ENCODE measurements at places on chromosomes 7 and 10. TPM values are rescaled to one million over a fixed set of nuclear protein-coding genes. Genes with fewer than 3 reads are reported as not detected.

The GRK5 gene
- total RNA-seq = 21.8 TPM

The TLX1 gene
- not detected for total RNA-seq

The HOXA13 gene
- not detected for total RNA-seq

The CXCL12 gene
- not detected for total RNA-seq

The ANXA8 gene
- total RNA-seq = 0.19 TPM

The HMX2 gene
- not detected for total RNA-seq

The C7orf57 gene
- 0.40 TPM for total RNA-seq

DNA sequence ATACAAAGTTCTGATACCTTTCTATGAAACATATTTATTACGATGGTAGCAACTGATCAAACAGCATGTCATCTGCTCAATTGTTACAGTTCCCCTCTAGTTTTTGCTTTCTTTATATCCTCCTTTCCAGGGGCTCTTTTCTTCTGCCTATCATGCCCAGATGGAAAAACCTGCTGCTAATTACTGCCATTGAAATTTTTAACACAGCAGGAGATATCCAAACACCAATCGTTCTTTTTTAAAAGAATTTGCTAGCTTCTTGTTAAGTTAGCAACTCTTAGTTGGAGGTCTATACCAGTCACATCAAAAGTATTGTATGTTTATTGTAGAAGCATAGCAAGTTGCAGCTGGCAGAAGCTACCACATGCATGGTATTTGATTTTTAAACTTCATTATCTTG lies 768.5 kb downstream of the NXPH1 start:
- DNase-seq = no peak
- no peaks in the 10 kb centered on the region for H3K4me1 ChIP-seq
- no peaks in the 10 kb centered on the region for H3K27me3 ChIP-seq
- H3K27ac ChIP-seq = no peak overlapping the region

DNA sequence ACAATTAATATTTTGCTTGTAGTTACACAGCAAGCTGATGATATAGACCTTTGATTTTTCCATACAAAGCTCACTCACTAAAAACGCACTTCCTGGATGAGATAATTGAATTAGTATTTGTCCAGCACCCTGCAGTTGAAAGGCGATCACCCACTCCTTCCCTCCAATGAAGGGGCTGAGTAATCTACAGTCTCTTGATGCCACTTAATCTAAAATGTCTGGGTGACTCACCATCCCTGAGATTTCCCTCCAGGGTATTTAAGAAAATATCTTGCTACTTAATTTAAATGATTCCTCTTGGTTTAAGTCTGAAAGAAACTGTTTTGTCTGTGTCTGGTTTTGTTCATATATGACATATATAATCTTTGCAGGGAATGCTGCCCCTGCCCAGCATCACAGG lies 515.3 kb downstream of the GRID1 start:
- no peaks in the 10 kb centered on the region for H3K4me1 ChIP-seq
- H3K27me3 ChIP-seq = no peaks in the 10 kb centered on the region
- no peak overlapping the region for H3K4me3 ChIP-seq
- H3K36me3 ChIP-seq = no peaks in the 10 kb centered on the region
- no peak overlapping the region for H3K27ac ChIP-seq

DNA sequence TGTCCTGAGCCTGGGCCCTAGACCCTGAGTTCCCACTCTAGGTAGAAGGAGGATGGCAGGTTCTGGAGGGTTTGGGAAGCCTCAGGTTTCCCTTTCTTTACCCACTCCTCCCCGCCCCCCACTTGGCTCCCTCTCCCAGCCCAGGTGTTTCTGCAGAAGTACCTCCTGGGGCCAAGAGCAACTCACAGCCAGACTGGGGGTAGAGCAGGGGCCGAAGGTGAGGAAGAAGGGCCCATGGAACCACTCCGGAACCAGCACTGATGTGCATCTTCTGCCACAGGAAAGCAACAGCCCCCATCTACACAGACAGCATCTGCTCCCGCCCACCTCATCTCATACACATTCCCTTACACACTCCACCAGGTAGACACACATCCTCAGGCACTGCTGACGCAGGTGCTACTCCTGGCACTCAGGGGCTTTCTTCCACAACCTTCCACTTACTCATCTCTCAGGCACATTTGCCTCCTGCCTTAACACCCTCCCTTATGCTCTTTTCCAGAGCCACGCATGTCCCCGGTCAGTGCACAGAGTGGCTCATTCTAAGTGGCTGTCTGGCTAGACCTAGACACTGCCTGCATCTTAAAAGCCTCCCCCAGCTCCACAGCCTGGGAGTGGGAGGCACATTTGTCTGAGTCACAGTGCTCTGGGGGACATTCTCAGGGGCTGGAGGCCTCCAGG lies 1.8 kb downstream of the EPHB6 start:
- peak overlapping the region; percentile 34 for H3K4me3 ChIP-seq
- peaks cover 8% of the 10 kb centered on the region for H3K4me1 ChIP-seq
- H3K27me3 ChIP-seq = peaks cover 9% of the 10 kb centered on the region
- no peak overlapping the region for H3K27ac ChIP-seq
- H3K36me3 ChIP-seq = no peaks in the 10 kb centered on the region

DNA sequence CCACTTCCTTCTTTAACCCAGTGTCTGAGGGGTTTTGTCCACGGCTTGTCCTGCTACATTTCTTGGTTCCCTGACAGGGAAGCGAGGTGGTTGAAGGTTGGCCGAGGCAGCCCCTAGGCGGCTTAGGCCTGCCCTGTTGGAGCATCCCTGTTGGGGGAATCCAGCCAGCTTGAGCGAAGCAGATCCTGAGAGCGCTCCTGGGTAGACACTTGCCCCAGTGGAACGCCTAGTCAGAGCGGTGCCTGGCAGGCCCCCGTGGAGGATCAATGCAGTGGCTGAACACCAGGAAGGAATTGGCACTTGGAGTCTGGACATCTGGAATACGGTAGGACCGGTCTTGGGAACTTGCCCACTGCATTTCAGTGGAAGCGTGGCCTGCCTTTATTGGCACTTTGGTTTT lies 32.7 kb upstream of the NRF1 start:
- no peaks in the 10 kb centered on the region for H3K4me1 ChIP-seq
- H3K27me3 ChIP-seq = peaks cover 4% of the 10 kb centered on the region
- H3K36me3 ChIP-seq = no peaks in the 10 kb centered on the region
- H3K27ac ChIP-seq = no peak overlapping the region

- H3K27me3 ChIP-seq = peaks cover 2% of the 10 kb centered on the region
- no peaks in the 10 kb centered on the region for H3K36me3 ChIP-seq
Measured at GRCh38 chr7:137717811-137718271, 128.9 kb downstream of the DGKI start.

- H3K4me3 ChIP-seq = no peak overlapping the region
- no peaks in the 10 kb centered on the region for H3K27me3 ChIP-seq
- H3K4me1 ChIP-seq = no peaks in the 10 kb centered on the region
- no peaks in the 10 kb centered on the region for H3K36me3 ChIP-seq
- no peak overlapping the region for H3K27ac ChIP-seq
- DNase-seq = no peak
Measured at GRCh38 chr7:108972004-108972403, 402.3 kb downstream of the DNAJB9 start.

- DNase-seq = no peak
- no peaks in the 10 kb centered on the region for H3K4me1 ChIP-seq
- peaks cover 16% of the 10 kb centered on the region for H3K27me3 ChIP-seq
- H3K27ac ChIP-seq = no peak overlapping the region
- no peak overlapping the region for H3K4me3 ChIP-seq
Measured at GRCh38 chr10:122307669-122308416, 36.7 kb downstream of the BTBD16 start.

DNA sequence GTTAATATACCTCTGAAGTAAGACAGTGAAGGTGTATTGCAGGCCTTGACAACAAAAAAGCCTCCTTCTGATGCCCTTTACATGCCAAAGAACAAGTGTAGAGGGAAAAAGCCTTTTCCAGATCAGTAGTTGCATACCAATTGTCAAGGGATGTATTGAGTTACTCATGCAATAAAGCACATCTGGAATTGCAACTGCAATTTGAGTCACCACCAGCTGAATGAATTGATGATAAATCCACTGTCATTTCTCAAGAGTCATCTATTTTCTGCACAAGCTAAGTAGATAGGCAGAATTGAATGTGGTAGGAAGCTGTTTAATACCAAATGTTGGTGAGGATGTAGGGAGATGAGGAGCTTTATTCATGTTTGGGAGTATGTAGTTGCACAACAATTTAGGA lies 325.9 kb upstream of the SMIM30 start:
- H3K27ac ChIP-seq = no peak overlapping the region
- no peak overlapping the region for H3K4me3 ChIP-seq
- no peaks in the 10 kb centered on the region for H3K36me3 ChIP-seq
- no peaks in the 10 kb centered on the region for H3K27me3 ChIP-seq

DNA sequence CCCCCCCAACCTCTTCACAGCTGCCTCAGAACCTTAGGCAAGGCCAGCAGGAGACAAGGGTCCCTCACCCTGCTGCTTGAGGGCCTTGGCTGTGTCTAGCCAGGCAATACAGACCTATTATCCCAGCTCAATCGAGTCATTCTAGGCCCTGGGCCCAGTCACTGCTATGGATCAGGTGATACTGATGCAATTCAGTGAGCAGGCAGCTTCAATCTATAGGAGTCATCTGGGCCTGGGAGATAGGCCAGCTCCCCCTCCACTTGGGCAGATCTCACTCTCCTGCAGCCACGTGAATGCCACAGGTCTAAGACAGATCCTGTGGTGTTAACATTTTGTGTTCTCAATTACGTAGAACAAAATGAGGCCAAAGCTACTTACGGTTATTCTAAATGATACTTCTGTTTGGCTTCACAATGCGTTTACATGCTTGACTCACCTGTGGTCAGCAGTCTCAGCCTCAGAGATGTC lies 68.0 kb upstream of the LRRC4 start:
- no peaks in the 10 kb centered on the region for H3K27me3 ChIP-seq
- peaks cover 13% of the 10 kb centered on the region for H3K4me1 ChIP-seq
- DNase-seq = no peak
- peak overlapping the region; percentile 44 for H3K27ac ChIP-seq
- no peak overlapping the region for H3K4me3 ChIP-seq
- H3K36me3 ChIP-seq = peaks cover 9% of the 10 kb centered on the region

DNA sequence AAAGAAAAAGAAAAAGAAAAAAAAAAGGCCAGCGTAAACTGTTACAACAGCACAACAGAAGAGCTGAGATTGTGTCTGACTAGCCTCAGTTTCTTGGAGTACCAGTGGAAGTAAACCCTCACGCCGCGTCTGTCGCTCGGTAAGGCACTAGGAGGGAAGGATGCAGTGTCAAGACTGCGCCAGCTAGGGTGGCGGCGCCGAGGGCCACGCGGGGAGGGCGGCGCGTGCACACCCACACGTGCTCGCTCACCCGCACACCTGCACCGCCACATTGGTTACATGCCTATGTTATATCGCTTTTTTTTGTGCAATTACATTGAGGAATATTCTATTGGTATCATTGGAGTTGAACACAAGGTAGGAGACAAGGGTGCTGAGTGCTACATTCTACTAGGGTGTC lies 48.2 kb downstream of the CLEC2L start:
- DNase-seq = no peak
- peaks cover 2% of the 10 kb centered on the region for H3K36me3 ChIP-seq
- no peak overlapping the region for H3K4me3 ChIP-seq
- no peak overlapping the region for H3K27ac ChIP-seq

DNA sequence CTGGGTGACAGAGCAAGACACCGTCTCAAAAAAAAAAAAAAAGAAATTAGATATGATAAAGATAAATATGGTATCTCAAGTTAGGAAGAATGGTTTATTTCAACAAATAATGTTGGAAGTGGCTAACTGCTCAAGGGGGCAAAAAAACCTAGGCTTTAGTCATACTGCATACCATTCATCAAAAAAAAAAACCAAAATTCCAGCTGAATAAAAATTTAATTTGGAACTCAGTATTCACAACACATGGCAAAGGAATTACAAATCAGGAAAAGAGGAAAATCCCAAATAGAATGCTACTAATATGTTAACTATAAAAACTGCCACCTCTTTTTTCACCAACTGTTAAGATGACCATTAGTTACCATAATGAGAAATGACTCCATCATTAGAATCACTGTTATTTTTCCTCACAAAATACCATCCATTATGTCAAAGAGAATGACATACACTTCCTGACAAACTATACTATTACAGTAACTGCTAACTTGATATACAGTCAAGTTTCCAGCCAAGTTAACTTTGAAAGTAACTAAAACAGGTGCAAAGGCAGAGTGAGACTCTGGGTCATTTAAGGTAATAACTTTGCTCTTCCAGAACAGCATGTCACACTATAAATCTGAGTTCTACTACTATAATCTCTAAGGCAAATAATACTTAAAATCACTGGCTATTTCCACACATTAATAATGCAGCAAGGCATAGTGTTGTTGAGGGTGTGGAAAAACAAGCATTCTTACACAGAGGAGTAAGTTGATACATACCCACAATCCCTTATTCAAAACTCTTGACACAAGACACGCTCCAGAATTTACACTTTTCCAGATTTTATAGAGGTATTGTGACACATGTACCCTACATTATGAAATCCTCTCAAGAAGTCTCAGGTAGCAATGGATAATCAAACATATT lies 10.2 kb downstream of the KBTBD2 start:
- H3K27ac ChIP-seq = no peak overlapping the region
- H3K4me1 ChIP-seq = peaks cover 15% of the 10 kb centered on the region
- H3K27me3 ChIP-seq = no peaks in the 10 kb centered on the region
- no peak for DNase-seq

- no peaks in the 10 kb centered on the region for H3K4me1 ChIP-seq
- no peaks in the 10 kb centered on the region for H3K36me3 ChIP-seq
- no peak overlapping the region for H3K4me3 ChIP-seq
- no peak for DNase-seq
- no peak overlapping the region for H3K27ac ChIP-seq
Measured at GRCh38 chr7:103870664-103871063, 118.8 kb downstream of the RELN start.

GRCh38 chr10:14529351-14529750 lies 198.6 kb upstream of the FRMD4A start:
- peaks cover 59% of the 10 kb centered on the region for H3K4me1 ChIP-seq
- no peak for DNase-seq
- H3K27ac ChIP-seq = no peak overlapping the region
- H3K27me3 ChIP-seq = no peaks in the 10 kb centered on the region
- H3K36me3 ChIP-seq = peaks cover 39% of the 10 kb centered on the region

DNA sequence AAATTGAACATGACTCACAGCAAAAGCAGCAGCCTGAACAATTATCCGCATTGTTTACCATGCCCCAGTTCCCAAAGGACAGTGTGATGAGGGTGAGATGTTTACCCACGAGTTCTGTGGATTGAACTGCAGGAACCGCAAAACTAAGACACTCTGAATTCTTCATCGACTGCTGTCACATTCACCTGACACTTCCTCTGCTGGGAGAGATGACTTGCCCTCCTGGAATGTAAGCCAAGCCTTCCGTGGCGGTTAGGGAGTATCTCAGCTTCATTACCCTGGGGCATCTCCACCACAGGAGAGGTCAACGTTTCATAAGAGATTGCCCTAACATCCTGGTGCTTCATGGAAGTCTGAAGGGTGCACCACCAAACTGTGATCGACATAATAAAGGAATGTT lies 374.6 kb upstream of the ADARB2 start:
- H3K4me3 ChIP-seq = no peak overlapping the region
- no peaks in the 10 kb centered on the region for H3K4me1 ChIP-seq
- H3K27ac ChIP-seq = no peak overlapping the region
- H3K27me3 ChIP-seq = peaks cover 2% of the 10 kb centered on the region
- no peaks in the 10 kb centered on the region for H3K36me3 ChIP-seq
- DNase-seq = no peak

DNA sequence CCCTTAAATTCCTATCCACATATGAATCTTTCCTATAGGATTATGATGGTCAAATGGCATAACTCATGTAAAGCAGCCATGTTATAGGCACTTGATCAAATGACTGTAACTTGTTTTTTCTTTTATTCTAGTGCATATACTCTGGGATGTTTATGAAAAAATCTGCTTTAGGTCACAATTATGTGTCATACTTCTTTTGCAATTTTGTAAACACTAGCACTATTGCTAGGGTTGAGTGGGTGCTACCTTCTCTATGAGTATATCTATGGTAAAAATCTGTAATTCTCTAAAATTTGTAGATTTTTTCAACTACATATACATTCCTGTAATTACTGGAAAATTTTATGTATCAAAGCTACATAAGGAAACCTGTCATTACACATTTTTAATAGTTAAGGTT lies 50.0 kb downstream of the HGF start:
- H3K27ac ChIP-seq = no peak overlapping the region
- no peaks in the 10 kb centered on the region for H3K36me3 ChIP-seq
- H3K4me1 ChIP-seq = no peaks in the 10 kb centered on the region
- H3K4me3 ChIP-seq = no peak overlapping the region

Measured in activated naive CD8-positive, alpha-beta T cell treated with anti-CD3 and anti-CD28 coated beads, Interleukin-2, amount 10 ng/mL, durations not matched to agents 7 days and 5 days (primary cell).